ENCODE measurements at places on chromosomes 16 and 17. TPM values are rescaled to one million over a fixed set of nuclear protein-coding genes. Genes with fewer than 3 reads are reported as not detected.

The SYT17 gene
- total RNA-seq, result 9.8 TPM

The CASKIN1 gene
- total RNA-seq, result 0.74 TPM

The PRPF8 gene
- total RNA-seq, result 337 TPM

The SMIM22 gene
- not detected for total RNA-seq

The ANKRD40CL gene
- total RNA-seq, result not detected

The ZPBP2 gene
- not detected for total RNA-seq

The KDM6B gene
- 16.8 TPM for total RNA-seq

All from A549 treated with RU486 at 1 μM for 4 hours (cell line).